ENCODE measurements at places on chromosomes 7 and 10.

DNA sequence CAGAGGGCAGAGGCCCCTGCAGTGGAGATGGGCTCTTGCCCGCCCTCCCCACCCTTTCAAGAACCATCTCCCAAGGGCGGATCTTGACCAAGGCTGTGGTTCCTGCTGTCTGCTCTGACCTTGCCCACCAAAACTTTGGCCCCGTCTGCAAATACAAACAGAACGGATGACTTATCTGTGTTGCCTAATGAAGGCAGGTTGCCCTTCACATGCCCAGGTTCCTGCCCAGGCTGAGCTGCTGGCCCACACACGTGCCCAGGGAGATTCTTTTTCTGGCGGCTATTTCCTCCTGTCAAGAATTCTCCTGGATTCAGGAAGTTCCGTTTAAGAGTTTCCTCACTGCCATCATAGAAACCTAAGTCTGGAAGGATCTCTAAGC, 78.3 kb downstream of the PROSER2 start:
- no peak for DNase-seq

- no peak for DNase-seq
Measured at GRCh38 chr7:66198956-66199355, 6.2 kb upstream of the TPST1 start.

DNA sequence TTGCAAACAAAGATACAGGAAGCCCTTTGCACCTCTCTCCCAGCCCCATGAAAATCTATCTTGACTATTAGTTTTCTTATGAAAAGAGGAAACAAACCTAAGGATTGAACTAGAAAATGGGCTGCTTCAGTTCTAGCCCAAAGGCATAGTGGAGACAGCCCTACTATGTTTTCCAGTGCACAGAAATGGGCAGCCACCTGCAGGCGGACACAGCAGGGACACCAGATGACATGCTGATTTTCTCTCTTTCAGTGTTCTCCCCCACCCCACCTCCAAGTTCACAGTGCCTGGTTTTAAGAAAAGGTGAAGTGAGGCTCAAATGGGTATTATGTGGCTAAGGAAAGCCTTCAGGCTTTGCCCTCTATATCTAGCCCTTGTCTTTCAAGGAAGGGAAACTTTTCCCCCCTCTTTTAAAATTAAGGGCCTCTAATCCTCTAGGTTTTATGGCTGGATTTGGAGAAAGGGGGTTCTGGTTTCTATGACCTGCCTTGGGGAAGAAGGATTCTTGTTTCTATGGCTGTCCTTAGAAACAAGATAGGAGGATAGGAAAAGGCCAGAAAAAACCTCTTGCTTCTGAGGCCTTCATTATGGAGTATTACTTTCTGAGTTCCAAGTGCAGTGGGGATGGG, 23.5 kb upstream of the DDX50 start:
- no peak for DNase-seq

DNA sequence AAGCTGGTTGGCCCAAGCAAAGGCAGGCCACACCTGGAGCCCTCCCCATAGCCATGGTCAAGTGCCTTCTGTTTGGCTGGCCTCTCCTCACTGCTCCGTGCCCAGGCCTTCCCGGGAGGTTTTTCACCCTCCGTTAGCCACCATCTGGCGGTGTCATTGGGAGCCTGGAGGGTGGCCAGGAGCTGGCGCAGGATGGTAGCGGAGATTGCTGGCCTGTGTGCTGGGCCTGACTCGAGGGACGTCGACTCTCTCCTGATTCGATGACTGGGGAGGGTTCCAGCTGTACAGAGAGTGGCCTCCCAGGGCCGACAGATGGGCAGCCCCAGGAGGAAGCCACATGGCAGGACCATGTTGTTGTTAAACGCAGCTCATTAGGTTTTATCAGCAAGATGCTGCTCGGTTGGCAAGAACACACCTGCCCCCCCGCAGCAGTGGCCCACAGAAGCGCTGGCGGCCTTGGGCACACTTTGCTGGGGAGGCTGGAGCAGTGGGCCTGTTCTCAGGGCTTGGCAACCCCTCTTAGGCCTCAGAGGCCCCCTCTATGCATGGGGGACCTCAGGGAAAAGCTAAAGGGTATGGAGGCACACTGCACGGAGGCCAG, 64.0 kb upstream of the CACUL1 start:
- DNase-seq: no peak

DNA sequence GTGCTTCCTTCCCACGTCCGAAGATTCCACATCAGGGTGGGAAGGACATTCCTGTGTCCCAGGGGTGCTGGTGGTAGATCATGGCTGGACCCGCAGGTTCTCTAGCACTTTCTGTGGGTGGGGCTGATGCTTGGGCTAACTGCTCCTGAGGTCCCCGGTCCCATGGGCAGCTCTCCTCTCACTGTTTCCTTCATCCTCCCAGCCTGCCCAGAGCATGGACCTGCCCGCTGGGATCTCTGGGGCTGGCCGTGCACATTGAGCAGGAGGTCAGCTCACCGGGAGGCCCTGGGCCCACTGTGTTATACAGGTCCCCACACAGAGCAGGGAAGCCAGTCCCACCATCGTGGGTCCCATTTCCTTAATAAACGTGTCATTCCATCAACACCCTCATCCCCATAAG, 502.3 kb downstream of the TCERG1L start:
- DNase-seq: no peak

DNA sequence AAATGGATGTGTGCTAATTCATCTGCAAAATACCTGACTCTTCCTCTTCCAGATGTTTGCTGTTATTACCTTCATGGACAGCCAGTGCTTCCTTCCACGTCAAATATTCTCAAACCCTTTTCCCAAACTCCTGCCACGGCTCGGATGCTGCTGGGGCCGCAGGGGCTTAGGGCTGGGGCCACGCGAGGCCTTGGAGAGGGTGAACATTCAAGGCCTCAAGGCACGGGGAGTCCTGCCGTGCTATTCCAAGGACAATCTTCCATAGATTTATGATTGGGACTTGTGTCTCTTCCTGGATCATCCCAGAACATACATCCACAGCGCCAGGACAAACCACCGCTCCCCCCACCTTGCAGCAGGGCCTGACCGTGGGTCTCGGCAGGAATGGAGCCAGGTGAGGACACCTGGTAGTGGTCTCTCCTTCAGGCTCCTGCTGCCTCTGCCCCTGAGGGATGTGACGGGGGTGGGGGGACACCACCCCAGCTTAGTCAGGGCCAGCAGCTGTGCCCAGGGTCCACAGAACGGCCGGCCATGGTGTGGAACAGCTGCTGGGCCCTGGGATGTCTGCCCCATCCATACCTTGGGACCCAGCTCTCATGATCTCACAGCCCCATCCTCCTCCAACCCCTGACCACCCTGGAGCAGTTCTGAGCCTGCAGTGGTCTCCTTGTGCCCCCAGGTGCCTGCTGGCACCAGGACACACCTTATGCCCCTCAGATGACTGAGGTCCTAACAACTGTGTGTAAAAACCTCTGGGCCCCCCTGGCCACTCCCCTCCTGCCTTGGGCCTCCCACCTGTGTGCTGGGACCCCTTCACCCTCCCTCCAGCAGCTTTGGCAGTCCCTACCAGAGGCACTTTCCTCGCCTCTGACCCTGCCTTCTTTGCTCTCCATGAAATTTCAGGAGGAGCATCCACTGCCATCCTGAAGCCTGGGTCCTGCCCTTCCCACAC, 16.7 kb downstream of the VIPR2 start:
- DNase-seq: no peak

- no peak for DNase-seq
Measured at GRCh38 chr10:88037623-88038022, 174.2 kb downstream of the PTEN start.

- DNase-seq: no peak
Measured at GRCh38 chr10:69614130-69614529, 15.9 kb upstream of the FAM241B start.

- no peak for DNase-seq
Measured at GRCh38 chr7:96189129-96189820, 132.6 kb downstream of the SLC25A13 start.

GRCh38 chr10:97474918-97475317, 23.3 kb downstream of the MMS19 start:
- no peak for DNase-seq

GRCh38 chr7:140639366-140640053, 1.1 kb downstream of the DENND2A start:
- no peak for DNase-seq

GRCh38 chr7:87475359-87476178, at the start of gene ABCB4:
Gene ABCB4 (minus strand): TSS chr7:87475680. CDS start chr7:87475465, 215 bp downstream.
- no peak for DNase-seq

DNA sequence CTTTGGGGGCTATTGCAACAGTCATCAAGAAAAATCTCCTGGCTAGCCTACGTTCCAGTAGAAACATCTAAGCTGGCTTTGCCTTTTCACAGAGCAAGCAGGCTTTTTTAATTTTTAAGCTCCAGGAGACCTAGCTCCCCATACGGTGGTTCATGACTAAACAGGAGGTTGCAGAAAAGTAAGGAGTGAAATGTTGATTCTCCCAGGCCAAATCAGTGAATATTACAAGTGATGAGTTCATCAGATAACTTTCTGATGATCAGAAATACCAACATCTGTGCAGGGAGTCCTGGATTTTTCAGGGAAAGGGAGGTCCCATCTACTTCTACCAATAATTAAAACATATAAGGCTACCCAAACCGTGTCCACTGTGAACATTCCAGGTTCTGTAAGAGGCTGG, 477.3 kb upstream of the CELF2 start:
- no peak for DNase-seq

- no peak for DNase-seq
Measured at GRCh38 chr7:41656366-41656765, 46.5 kb downstream of the INHBA start.

- no peak for DNase-seq
Measured at GRCh38 chr7:102912742-102913141, at the start of gene LRRC17. Gene LRRC17 (plus strand): TSS chr7:102913000. CDS start chr7:102933914, 20,914 bp downstream.
